ENCODE measurements at places on chromosomes 3 and 15.
A peak's percentile ranks its signal among the peaks of the same experiment; 100 is the strongest.

DNA sequence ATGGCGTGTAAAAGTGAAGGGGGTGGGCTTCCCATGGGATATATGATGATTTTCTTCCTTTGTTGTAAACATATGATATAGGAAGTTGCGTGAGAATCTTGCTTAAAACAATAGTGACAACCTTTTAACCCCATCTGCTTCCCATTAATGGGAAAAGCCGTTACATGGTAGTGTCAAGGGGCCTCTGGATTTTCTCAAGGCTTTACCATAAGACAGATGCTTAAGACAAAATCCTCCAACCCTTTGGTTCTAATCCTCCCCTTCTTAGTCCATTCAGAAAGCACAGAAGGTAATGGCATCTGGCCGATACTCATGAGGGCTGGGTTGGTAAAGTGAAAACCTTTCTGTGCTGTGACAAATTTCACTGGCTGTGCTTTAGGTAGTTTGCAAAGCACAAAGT is 25.0 kb downstream of the DPH3 start:
- DNase-seq, result no peak

- peak; percentile 35 for DNase-seq
These were observed 178.3 kb downstream of the UACA start for GRCh38 chr15:70584838-70585706.

DNA sequence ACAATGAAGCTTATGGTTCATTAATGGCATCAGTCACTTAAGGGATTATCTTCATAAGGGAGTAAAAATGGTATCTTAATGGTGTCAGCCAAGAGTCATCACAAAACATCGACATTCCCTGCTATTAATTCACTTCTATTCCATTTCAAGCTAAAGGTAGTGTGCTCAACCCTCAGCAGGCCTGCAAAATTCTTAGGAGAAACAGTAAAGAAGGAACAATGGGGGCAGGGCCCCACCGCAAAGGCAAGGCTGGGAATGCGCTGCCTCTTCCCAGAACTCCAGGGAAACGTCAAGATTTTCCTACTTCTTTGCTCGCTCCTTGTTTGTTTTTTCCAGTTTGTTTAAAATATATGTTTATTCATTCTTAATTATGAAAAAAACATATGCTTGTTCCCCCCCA is 187.3 kb upstream of the TSC22D2 start:
- no peak for DNase-seq

- no peak for DNase-seq
These were observed 92.0 kb upstream of the VGLL3 start for GRCh38 chr3:87082796-87083440.

GRCh38 chr15:69154684-69155083 is 5.8 kb upstream of the GLCE start:
- no peak for DNase-seq

DNA sequence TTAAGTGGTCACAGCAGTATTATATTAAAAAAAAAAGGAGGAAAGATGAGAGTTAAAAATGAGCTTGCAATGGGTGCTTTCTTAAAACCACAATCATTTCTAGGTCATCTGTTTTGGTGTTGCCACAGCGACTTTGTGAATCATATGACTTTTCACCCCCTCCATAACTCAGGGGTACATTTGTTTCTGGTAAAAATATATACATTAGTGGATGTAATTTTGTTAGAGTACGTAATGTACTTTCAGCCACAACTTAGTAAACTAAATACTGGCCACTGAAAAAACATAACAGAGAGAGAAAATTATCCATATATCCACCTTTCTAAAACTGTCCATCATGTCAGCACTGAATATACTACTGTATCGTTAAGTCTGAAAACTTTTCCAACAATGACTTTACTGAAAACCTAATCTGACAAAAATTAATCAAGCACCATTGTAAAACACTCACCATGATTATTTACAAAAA is 3.4 kb downstream of the ANKRD28 start:
- no peak for DNase-seq

- no peak for DNase-seq
These were observed 17.9 kb upstream of the SATB1 start for GRCh38 chr3:18442756-18443664.

DNA sequence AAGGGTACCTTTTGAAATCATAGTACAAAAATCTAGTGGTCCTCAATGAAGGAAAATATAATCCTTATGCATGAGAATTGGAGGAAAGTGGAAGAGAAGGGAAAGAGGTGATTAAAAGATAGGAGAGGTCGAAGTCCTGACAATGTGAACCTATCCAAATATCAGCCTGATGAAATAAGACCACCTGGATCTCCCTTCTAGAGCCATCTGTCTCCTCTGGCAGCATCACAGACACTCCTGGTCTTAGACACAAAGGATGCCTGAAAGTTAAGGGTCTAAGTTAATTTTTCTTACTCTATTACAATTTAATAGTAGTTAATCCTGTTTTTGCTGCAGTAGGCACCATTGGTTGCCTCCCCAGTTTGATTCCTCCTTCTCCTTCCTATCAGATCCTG is 11.1 kb upstream of the TMED3 start:
- no peak for DNase-seq

DNA sequence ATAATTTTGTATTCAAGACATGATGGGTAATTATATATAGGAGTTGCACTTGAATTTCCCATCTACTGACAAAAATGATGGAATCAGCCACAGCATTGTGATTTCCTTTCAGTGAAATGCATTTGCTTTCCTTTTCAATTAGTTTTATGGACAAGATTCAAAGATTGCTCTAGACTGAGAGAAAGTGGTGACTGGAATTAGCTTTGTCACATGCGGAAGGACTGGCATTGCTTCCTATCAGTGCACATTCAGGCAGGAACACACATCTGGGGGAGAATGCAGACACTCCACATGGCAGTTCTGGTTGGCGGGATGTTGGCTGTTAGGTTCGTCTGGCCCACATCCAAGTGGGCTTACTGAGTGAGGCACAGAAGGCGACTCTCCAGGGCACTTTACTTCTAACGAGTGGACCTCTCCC is 399.3 kb upstream of the RGMA start:
- DNase-seq, result no peak
